ENCODE measurements at places on chromosomes 4 and X.

DNA sequence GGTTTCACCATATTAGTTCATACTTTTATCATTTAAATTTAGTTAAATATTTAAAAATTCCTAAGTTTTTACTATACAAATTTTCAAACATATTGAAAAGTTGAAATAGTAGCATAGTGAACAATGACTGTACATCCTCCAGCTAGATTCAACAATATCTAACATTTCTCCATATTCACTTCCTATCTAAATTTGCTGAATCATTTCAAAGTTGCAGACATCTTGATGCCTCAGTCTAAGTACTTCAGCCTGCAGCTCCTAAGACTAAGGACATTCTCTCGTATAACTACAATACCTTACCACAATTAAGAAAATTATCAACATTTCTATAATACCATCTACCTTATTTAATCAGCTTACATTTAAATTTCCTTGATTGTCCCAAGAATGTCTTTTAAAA, 132.7 kb downstream of the TMEM164 start:
- no peak for DNase-seq

GRCh38 chr4:153929675-153930074, 140.8 kb upstream of the SFRP2 start:
- DNase-seq: no peak

DNA sequence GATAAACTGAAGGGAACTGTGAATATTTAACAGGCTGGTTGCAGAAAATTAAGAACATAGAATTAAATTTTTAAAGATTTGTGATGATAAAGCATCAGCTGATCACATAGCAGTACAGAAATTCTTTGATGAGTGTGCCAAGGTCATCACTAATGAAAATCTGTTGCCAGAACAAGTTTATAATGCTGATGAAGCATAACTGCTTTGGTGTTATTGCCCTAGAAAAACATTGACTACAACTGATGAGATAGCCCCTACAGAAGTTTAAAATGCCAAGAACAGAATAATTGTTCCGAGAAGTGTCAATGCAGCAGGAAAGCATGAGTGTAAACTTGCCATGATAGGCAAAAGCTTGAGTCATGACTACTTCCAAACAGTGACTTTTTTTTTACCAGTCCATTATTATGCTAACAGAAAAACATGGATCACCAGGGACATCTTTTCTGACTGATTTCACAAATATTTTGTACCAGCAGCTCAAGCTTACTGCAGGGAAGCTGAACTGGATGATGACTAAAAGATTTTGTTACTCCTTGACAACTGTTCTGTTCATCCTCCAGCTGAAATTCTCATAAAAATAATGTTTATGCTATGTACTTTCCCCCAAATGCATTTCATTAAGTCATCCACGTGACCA, 1136.6 kb downstream of the FAT4 start:
- no peak for DNase-seq

DNA sequence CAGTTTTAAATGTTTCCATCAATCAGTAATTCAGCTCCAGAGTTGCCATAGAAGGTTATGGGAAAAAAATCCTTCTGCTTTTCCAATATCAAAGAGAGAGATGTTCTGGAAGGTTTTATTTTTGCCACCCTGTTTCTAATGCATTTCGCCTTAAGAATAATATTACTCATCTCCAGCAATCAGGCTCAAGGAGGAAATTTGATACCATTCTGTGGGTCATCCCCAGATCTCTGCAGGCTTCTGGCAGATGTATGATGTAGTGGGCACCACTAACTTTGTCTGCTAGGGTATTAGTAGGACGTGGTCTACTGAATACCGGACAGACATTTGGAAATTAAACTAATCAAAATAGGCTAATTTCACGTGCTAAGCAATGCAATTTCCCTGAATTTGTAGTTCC, 645.4 kb upstream of the TENM3 start:
- DNase-seq: no peak

GRCh38 chrX:10923466-10923865, 187.7 kb upstream of the HCCS start:
- no peak for DNase-seq

DNA sequence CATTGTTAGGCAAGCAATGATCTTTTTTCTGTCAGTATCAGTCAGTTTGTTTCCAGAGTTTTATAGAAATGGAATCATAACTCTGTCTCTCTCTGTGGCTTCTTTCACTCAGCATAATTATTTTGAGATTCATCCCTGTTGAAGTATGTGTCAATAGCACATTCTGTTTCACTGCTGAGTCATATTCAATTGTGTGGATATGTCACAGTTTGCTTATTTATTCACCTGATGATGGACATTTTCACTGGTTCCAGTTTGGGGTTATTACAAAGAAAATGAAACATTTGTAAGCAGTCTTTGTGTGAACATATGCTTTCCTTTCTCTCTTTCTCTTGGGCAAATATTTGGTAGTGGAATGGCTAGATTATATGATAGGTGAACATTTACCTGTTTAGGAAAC, 10.2 kb upstream of the ZNF718 start:
- DNase-seq: no peak

DNA sequence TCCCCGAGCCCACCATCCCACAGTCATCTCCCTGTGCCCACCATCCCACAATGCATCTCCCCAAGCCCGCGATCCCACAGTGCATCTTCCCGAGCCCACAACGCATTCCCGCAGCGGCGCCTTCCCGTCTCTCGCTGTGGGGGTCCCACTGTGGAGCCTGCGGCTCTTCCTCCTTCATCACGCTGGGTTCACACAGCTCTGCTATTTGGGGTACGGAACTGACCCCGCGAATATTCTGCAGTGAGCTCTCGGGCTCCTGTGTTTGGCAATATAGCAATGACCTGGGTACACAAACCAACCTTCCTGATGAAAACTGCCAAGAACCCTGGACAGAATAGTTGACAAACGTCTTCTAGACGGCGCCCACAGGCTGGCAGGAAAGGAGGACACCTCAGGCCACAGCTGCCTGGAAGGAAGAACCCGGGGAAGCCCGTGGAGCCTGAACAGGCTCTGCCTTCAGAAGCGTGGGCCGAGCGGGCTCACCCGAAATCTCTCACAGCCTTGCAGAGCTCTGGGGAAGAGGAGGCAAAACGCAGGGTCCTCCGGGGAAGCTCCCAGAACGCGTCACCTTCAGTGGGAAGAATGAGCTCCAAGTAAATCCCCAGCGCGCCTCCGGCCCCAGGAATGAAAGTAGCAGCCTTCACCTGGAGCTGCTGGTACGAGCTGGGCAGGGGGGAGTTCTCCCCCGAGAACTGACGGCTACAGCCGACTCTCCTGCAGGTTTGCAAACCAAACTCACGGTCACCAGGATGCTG, 22.9 kb downstream of the PPP2R3B start:
- no peak for DNase-seq

GRCh38 chr4:99833756-99834155, 17.1 kb downstream of the DAPP1 start:
- no peak for DNase-seq

DNA sequence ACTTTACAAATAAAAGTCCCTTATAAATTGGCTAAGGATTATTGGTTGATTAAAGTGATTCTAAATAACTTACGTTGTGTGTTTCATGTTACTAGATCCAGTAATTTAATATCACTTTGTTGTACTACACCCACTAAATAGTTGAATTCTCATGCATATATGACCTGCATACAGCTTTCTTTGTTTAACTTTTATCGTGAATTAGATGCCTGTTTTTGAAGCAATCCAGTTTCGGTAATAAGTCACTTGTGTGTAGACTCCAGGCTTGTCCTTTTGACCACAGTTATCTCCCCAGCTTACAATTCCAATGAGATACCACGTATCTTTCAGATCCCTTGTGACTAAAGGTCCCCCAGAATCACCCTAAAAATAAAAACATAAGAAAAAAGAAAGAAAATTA, 27.3 kb upstream of the TMPRSS11D start:
- DNase-seq: no peak

GRCh38 chr4:172982151-172982590, 186.4 kb upstream of the GALNT7 start:
- DNase-seq: no peak

- no peak for DNase-seq
Measured at GRCh38 chrX:135543924-135544323, 23.5 kb downstream of the INTS6L start.

DNA sequence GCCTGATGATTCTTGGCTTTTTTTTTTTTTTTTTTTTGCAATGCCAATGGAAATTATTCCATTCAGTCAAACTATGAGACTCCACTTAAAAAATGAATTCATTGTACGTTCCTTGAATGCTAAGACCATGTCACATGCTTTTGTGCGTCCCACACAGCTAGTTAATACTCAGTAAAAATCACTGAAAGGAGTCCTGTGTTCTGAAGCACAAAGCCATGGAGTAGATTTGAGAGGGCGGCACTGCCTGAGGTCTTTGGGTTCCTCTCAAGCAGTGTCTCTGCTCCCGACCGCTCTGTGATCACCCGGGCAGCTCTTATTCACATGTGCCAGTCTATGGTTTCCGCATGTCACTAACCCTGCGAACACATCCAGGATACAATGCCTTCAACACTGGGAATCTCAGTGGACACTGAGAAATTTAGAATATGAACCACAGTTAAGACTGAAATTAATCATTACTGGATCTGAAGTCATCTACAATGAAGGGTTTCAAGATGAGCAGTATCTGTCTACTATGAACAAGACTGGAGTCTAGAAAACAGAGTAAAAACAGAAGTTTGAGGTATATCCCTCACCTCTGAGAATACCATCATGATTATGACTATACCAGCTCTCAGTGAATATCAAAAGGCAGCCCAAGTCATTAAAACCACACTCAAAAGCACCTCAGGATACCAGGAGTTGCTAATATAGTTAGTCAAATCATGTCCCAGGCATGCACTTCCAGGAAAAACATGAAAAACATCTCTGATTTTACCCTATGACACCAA, 193.0 kb downstream of the MGST2 start:
- DNase-seq: no peak

DNA sequence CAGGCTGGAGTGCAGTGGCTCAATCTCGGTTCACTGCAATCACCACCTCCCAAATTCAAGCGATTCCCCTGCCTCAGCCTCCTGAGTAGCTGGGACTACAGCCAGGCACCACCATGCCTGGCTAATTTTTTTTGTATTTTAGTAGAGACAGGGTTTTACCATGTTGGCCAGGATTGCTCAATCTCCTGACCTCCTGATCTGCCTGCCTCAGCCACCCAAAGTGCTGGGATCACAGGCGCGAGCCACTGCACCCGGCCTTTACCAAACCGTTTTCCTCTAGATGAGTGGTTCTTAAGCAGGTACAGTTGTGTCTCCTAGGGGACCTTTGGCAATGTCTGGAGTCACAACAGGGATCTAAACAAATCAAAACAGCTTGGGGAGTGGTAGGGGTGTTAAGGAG, 11.6 kb downstream of the AMELX start:
- DNase-seq: no peak

GRCh38 chr4:129377131-129377845, 281.3 kb downstream of the C4orf33 start:
- DNase-seq: no peak

DNA sequence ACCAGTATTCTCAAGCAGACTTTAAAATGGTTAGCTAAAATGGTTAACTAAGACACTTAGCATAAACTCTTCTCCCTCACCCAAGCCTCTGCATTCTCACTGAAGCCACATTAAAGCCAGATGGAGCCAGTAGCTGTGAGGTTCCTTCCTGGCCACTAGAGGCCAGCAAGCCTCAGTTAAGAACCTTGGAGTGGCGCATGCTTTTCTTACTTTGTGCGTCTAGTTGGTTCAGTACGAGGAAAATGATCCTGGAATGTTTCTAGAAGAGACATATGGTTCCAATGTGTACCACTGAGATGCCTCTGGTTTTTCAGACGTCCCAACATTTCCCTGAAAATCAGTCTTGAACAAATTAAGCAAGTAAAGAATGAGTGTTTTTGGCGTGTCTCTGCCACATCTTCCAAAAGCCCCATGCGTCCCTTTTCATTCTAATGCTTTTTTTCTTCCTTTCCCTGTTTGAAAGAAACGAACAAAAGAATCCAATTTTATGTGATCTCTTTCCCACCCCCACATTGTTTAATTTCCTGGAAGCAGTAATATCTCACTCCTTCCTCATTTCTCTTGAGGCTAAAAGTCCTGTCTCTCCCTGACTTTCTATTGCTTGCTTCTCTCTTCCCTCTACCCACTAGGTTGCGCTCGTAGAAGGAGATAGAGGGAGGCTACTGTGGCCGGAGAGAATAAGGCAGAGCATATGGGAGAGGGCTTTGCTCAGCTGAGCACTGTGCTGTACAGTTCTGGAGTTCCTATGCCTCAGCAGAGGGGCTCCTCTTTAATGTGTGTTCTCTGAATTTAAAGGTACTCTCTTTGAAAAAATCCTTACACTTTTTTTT, 82.9 kb upstream of the TAB3 start:
- no peak for DNase-seq

- no peak for DNase-seq
Measured at GRCh38 chrX:100418556-100418955, 8.5 kb upstream of the PCDH19 start.

GRCh38 chr4:93334003-93334402, 494.6 kb upstream of the ATOH1 start:
- DNase-seq: no peak

GRCh38 chrX:40531056-40531826, 49.5 kb upstream of the ATP6AP2 start:
- no peak for DNase-seq

DNA sequence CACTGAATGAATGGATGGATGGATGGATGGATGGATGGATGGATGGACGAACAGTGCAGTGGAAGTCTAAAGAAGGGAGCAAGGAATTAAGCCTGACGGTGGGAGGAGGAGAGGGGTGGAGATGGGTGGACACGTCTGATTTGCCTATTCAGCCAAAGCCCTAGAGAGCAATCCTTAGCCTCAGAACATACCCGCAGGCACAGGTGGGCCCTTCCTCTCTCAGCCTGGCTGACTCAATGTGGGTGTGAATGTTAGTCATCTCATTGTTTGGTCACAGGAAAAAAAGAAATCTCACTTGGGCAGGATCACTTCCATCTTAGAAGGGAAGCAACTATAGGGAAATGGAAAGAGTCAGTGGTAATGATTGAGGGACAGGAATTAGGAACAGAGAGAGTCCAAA, 165.9 kb downstream of the PJA1 start:
- no peak for DNase-seq

DNA sequence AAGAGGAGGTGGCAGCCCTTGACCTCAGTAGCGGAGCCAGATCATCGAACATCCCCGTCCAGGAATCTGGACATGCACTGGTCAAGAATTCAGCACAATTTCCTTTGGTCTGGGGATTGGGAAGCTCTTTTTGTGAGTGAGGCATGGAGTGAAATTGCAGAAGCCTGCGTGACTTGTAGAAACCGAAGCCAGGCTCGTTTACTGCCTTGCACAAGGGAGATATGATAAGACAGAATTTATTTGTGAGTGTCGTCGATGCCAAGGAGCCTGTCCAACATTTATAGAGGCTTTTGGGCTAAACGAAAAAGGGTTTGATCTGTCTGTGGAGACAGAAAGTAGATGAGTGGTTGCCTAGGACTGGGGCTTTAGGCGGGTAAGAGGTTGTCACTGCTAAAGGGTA, 50.6 kb downstream of the TBL1X start:
- no peak for DNase-seq

- no peak for DNase-seq
Measured at GRCh38 chr4:81632581-81633299, 161.0 kb upstream of the RASGEF1B start.

GRCh38 chr4:110211007-110211769, 12.8 kb upstream of the ELOVL6 start:
- DNase-seq: no peak

- no peak for DNase-seq
Measured at GRCh38 chr4:119209586-119209985, 2.9 kb upstream of the USP53 start.
